Skeletal muscle cell (primary cell): ENCODE measurements at places on chromosomes 1 and 21.
A peak's percentile ranks its signal among the peaks of the same experiment; 100 is the strongest.

DNA sequence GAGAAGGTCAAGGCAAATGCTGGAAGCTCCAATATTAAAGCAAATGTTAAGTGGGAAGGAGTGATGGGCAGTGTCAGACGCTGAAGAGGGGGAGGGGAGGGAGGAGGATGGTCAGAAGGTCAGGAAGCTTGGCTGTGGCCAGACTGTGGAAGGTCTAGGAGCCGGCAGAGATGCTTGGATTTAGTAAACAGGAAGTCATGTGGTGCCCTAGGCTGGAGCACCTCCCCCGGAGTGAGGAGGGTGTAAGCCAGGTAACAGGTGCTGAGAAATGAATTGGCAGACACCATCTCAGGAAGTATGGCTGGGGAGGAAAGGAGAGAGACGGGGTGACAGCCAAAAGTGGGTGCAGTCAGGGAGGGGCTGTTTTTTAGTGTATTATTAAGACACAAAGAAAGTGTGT, 17.7 kb downstream of the CSMD2 start:
- no peak for DNase-seq

- DNase-seq: no peak
Observed at GRCh38 chr1:205692423-205692822, 12.1 kb upstream of the SLC45A3 start.

- no peak for DNase-seq
Observed at GRCh38 chr1:230930986-230931385, 47.7 kb downstream of the TTC13 start.

GRCh38 chr1:9767964-9768668, 55.6 kb downstream of the CLSTN1 start:
- no peak for DNase-seq

DNA sequence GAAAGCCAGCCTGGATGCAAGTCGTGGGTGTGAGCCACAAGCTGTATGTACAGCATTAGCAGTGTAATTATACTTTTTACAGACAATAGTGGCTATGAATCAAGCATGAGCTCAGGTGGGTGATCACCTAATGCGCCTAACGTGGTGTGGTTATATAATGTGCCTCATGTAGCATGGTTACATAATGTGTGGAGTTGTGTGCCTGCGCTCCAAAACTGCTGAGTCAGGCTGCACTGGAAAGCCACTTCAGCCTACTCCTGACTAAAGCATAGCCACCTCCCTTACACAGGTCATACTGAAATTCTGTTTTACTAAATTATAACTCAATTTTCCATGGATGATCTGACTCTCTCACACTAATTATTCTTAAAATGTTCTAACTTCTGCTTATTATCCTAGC, 69.8 kb downstream of the KCNT2 start:
- DNase-seq: no peak

- DNase-seq: no peak
Observed at GRCh38 chr1:221575605-221576004, 166.3 kb downstream of the DUSP10 start.

GRCh38 chr1:234750922-234751627, 141.1 kb upstream of the IRF2BP2 start:
- no peak for DNase-seq

DNA sequence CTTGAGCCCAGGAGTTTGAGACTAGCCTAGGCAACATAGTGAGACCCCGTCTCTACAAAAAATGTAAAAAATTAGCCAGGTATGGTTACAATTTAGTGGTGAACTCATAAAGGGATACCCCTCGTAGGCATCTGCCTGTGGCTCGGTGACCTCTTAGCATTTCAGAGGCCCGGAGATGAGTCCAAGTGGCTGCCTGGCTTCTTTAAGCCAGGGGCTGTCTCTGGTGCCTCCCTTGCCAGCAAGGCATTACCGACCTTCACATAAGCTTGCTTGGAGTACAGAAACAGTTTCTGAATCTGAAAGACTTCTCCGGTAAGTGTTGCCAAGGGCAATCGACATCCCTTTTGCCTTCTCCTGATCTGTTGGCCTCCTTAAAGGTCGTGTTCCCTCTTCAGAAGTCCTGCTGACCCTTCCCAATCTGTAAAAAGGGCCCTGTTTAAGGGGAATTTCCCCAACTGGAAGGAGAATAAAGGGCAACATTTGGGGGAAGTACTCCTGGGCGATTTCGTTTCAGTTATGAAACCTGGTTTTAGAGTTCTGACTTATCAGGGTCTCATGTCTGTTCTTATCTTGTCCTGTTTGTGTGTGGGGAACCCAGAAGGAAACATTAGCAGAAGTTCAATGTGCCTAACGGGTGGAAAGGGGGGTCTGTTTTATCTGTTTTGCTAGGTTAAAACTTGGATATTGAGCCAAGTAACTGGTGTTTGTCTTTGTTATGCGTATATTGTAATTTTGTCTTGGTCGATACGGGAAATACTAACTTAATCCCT, 32.9 kb downstream of the KIFAP3 start:
- DNase-seq: no peak

DNA sequence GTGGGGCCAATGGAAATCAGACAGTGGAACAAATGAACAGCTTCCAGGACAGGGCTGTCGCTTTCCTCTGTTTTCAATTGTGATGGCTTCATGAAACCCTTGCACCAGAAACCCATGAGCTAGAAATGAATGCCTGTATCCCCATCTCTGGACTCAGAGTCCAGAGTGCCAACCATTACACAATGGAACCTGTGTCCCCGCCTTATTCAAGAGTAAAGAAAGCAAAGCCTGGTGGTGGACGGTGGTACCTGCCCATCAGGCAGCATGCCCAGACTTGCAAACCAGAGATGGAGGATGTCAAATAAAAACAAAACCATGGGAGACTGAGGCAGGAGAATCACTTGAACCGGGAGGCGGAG, 4.4 kb upstream of the CAPN2 start:
- no peak for DNase-seq

DNA sequence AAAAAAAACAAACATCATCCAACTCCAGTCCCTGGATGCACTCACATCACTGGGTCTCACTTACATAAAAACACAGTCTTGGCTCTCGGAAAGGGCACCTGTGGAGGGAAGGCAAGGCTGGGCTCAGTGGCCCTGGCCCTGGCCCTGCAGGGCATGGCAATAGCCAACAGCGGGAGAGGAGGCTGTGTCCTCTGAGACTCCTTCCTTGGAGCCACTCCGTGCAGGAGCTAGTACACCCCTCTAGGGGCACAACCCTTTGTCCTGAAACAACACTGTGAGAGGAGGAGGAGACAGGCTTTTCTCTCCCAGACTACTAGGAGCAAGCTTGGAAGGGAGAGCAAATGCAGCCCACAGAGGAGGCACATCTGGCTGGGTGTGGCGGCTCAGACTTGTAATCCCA, 28.0 kb downstream of the URB1 start:
- no peak for DNase-seq

- DNase-seq: no peak
Observed at GRCh38 chr21:20266441-20266710, 731.8 kb upstream of the NCAM2 start.

DNA sequence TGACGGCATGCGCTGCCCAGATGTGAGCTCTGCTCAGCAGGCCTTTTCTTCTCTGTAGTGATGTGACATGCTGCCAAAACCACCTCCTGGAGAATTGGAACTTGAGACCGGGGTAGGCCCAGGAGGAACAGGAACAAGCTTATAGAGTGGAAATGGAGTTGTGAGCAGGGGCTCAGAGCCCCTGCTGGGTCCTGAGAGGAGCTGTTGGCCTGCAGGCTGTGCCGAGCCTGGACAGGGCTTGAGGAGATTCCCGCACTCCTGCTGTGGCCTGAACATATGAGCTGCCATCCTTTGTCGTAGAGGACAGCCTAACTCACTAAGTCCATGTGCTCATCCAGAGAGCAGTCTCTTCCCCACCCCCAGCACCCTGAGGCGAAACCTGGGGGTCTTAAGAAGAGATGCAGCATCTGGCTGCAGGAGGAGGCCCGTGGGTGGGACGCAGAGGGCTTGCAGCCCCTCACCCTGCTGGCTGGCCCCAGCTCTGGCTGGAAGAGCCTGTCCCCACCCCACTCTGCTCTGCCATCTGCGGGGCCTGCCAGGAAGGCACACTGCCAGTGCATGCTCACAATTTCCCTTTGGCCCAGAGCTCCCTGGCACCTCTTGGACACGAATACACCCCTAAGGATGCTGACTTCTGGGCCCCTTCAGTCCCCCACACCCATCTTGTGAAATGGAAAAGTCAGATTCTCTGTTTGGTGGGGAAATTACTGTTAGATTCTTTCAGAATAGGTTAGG, 42.5 kb downstream of the PTPRF start:
- DNase-seq: no peak

GRCh38 chr21:28069450-28069923, 923.2 kb downstream of the LTN1 start:
- DNase-seq: peak; percentile 55

GRCh38 chr21:41598561-41599431, 90.8 kb upstream of the TMPRSS2 start:
- DNase-seq: no peak
